ENCODE measurements at places on chromosomes 1 and 21.

DNA sequence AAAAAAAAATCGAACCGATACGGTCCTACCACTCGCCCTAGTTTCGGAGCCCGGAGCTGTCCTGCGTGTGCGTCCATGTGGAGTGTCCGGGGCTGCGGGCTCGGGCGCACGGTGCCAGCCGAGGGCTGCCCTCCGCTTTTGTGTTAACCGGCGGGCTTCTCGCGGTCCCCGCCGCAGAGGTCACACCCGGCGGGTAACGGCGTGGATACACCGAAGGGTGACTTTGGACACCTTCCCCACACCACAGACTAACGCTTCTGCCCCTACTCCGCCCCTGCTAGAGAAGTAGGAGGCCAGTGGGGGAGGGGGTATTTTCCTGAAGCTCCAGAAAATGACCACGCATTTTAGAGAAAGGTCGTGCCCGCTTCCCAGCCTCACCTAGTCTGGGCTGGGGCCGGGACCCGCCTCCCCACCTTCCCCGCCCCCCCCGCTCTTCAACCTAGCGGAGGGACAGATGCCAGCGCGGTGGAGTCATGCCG lies 609 bp upstream of the ATF3 start:
- no peak for DNase-seq

GRCh38 chr1:21365036-21365435 lies 74.8 kb upstream of the ECE1 start:
- no peak for DNase-seq

GRCh38 chr1:38183096-38183495 lies 136.5 kb upstream of the POU3F1 start:
- no peak for DNase-seq

DNA sequence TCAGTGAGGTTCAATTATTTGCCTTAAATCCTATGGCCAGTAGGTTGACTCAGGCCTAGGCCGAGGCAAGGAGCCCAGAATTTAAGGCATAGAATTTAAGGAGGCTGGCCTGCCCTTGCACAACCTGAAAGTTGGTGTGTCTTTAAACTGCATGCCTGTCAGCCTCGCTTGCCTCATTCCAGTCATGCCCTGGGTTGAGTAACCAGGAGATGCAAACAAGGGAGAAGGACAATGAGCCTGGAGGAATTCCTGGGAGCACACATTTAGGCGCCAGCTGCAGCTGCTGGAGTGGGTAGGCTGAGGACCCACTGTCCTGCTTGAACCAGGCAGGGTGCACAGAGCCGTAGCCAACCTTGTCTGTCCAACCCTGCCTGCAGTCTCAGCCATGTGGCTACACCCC lies 11.7 kb downstream of the CD2 start:
- no peak for DNase-seq

- no peak for DNase-seq
These were observed 26.6 kb downstream of the SMAP2 start for GRCh38 chr1:40399984-40400704.

DNA sequence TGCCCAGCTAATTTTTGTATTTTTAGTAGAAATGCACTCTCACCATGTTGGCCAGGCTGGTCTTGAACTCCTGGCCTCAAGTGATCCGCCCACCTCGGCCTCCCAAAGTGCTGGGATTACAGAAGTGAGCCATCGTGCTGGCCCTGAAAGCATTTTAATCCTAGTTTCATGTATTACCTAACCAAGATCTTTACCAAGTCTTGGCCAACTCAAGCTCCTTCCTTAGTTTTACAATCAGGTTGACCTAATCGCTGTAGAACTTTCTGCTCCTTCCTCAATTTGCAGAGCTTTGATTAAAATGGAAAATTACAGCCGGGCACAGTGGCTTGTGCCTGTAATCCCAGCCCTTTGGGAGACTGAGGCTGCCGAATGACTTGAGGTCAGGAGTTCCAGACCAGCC lies 3.2 kb upstream of the TMEM63A start:
- no peak for DNase-seq

- DNase-seq, result no peak
These were observed 1.7 kb downstream of the TFF3 start for GRCh38 chr21:42313501-42313969.
